ENCODE measurements at places on chromosomes 3 and 15.

DNA sequence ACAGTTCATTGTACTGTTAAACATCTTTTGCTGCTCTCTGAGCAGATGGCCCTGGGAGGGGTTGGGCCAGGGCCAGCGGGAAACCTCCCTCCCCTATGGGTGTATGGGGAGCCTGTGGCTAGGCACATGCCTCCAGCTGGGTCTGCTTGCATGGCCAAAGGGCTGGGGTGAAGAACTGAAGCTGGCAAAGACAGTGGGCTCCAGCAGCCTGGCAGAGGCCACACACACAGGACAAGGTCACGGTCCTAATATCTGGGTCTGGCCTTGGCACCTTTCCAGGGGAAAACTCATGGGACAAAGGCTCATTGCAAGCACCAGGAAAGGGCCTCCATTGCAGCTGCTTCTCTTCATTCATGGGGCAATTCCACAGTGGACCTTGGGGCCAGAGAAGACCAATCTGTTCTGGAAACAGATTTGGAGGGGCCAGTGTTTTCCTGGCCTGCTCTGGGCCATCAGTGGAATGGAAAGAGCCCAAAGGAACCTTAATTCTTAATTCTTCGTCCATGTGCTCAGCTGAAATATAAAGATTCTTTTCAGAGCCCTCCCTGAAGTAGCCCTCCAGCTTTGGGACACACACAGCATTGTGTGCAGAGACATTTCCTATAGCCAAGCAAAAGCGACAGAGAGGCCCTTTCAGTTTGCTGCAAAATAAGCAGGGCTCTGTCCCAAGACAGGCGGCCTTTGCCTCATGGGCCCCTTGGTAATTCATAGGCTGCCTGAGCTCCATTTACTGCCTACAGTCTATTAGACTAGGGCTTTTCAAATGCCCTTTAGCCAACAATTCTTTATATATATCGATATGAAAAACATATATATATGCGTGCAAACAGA is 11.3 kb upstream of the LIMD1 start:
- no peak for ATAC-seq

DNA sequence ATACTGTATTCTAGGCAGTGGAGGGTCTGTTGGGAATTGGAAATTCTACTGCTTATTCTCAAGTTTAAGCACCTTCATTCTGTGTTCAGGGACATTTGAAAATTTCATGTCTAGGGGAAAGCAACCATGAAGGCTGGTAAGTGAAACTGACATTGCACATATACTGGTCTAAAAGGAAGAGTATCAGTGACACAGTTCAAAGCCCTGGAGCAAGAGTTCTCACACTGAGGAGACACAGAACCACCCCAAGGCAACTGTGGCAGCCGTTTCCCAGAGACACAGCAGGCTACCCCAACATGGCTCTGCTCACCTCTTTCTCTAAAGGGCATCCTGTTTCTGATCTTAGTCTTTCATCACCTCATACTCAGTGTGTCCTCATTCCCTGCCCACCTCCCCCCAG is 67.5 kb downstream of the KCNMB2 start:
- ATAC-seq: no peak

GRCh38 chr3:12312010-12312409 is 23.1 kb downstream of the PPARG start:
- no peak for ATAC-seq

GRCh38 chr3:197428117-197428801 is 127.5 kb downstream of the BDH1 start:
- peak; percentile 73 for ATAC-seq

DNA sequence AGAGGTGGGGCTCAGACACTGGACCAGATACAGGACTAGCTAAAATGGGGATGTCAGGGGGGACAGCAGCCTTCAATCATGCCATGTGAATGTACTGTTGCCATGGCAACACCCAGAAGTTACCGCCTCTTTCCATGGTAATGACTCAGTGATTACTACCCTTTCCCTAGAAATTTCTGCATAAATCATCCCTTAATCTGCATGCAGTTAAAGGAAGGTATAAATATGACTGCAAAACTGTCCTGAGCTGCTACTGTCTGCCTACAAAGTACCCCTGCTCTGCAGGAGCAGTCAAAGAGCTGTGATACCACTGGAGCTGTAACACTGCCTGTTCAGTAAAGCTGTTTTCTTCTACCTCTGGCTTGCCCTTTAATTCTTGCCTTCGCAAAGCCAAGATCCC is 168.2 kb downstream of the PEAK1 start:
- peak; percentile 24 for ATAC-seq

DNA sequence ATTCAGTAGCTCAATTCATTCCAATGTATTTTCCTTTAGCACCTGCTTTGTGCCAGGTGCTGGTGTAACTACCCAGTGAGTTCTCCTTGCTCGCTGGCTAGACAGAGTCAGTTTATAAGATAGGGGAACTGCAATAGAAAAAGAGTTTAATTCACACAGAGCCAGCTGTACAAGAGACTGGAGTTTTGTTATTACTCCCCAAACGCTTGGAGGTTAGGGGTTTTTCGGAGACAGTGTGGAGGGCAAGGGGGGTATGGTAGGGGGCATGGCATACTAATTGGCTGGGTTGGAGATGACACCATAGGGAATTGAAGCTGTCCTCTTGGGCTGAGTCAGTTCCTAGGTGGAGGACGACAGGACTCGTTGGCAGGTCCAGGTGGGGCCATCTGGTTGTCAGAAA is 5.4 kb upstream of the CFAP91 start:
- no peak for ATAC-seq

DNA sequence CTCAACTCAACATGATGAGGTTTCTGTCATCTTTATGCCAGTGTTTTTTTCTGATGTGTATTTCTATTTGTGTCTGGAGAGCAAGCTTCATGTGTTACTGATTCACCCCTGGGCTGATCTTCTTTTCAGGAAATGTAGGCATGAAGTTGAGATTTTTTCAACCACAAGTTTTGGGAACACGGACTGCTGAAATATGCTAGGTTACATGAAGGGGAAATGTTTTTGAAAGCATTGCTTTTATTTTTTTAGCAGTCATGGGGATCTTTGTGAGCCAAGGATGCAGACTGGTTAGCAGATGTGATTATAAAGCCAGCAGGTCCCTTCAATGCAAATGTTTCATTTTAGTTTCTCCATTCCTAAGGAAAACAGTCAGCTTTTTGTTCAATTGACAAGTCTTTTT is 219.3 kb upstream of the COL8A1 start:
- ATAC-seq: no peak

DNA sequence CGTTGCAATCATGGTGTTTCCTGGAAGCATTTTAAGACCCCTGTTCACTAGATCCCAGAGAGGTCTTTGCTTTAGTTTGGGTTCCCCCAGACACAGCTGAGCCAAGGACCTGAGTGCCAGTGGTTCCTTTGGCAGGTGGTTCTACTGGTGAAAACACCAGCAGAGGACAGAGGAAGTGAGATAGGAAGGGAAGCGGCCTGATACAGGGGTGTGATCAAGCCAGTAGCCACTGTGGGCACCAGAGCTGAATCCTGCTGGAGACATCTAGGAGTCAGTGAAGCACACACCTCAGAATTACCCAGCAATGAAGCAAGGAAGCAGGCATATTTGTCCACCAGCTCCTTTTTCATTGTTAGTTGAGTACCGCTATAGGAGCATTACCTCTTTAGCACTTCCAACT is 243.2 kb upstream of the NR2E3 start:
- ATAC-seq: no peak

GRCh38 chr3:134339331-134339730 is 34.9 kb downstream of the AMOTL2 start:
- no peak for ATAC-seq

- ATAC-seq: peak; percentile 75
Measured at GRCh38 chr15:40843885-40844695, at the start of gene SPINT1. SPINT1 (plus strand) TSS chr15:40844048; CDS start chr15:40844555, 507 bp downstream.
